ENCODE measurements at places on chromosomes 16 and 17.
A peak's percentile ranks its signal among the peaks of the same experiment; 100 is the strongest.

DNA sequence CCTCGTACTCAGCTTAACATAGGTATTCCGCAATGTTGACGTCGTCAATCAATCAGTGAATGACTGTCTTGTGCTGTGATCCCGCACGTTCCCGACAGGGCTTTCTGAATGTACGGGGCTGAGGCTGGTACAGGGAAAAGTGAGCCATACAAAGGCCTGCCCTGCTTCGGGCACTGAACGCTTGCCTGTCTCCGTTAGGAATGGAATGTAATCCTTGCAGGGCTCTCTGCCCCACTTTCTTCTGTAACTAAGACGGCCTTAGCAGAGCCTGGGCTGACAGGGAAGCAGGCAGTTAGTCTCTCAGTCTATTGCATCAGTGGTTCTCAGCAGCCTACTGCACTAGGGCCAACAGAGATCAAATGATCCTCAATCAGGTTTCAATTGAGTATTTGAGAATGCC, 16.2 kb upstream of the MYH3 start:
- no peak for DNase-seq

GRCh38 chr17:21283482-21284318, 811 bp upstream of the MAP2K3 start:
- no peak for DNase-seq

GRCh38 chr17:41813152-41813680, 412 bp downstream of the FKBP10 start:
- DNase-seq, result no peak

- DNase-seq, result peak; percentile 8
Observed at GRCh38 chr16:50136399-50136798, 16.7 kb upstream of the TENT4B start.

GRCh38 chr16:17887963-17888362, 417.2 kb upstream of the XYLT1 start:
- DNase-seq, result no peak

DNA sequence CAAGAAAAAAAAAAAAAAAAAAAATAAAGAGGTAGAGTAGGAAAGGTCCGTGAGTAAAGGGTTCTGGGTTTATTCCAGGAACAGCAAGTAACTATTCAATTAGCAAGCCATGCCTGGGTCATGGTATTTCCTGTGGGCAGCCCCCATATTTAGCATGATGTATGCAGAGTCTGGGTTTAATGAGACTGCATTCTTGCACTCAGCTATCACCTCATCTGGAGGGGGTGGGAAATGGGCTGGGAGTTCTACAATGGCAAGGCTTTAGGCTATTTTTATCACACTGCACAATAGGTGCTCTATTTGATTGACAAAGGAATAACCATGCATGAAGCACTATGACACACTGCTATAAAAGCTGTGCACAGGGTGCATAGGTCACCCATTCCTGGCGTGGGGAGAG, 104.0 kb upstream of the CCL2 start:
- DNase-seq, result no peak

- no peak for DNase-seq
Observed at GRCh38 chr17:2295575-2295974, 8.0 kb downstream of the SMG6 start.

DNA sequence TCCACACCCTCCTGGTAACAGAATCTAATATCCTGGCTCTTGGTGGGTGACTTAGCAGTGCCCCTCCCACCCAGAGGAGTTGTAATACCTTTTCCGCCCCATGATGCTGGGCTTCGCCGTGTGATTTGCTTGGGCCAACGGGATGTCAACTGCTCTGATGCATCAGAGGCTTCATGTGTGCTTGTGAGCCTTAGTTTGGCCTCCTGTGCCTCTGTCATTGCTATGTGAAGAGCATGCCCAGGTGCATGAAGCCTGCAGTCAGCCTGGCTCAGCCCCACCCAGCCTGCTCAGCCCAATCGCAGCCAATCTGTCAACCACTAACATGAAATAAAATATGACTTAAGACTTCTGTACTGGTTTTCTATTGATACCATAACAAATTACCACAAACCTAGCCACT, 201.2 kb upstream of the RPL38 start:
- DNase-seq, result no peak

DNA sequence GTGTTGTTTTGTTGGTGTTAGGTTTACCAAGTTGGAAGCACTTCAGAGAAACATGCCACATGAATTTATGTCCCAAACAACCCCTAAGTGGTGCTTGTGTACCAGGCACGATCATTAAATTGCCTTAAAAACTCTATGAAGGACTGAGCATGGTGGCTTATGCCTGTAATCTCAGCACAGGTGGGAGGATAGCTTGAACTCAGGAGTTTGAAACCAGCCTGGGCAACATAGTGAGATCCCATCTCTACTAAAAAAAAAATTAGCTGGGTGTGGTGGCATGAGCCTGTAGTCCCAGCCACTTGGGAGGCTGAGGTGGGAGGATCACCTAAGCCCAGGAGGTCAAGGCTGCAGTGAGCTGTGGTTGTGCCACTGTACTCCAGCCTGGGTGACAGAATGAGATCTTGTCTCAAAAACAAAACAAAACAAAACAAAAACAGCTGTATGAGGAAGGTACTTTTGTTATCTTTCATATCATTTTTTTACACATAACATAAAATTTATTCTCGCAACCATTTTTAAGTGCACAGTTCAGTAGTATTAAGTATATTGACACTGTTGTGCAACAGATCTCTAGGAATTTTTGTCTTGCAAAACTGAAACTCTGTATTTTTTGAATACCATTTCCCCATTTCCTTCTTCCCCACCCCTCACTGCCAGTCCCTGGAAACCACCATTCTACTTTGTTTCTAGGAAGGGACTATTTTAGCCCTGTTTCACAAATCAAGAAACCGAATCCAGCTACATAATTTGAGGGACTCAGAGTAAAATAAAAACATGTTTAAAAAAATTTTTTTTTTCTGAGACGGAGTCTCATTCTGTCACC, 14.3 kb upstream of the RBBP6 start:
- peak; percentile 18 for DNase-seq

GRCh38 chr17:320809-321385, 31.7 kb downstream of the RPH3AL start:
- no peak for DNase-seq

- no peak for DNase-seq
Observed at GRCh38 chr16:74607310-74607961, 522 bp upstream of the GLG1 start.

- peak; percentile 77 for DNase-seq
Observed at GRCh38 chr17:78019367-78019975, 61.0 kb downstream of the TNRC6C start.

- no peak for DNase-seq
Observed at GRCh38 chr17:45008216-45008615, 40.1 kb upstream of the C1QL1 start.

GRCh38 chr17:8868529-8868951, 1.1 kb upstream of the PIK3R6 start:
- DNase-seq, result peak; percentile 31

DNA sequence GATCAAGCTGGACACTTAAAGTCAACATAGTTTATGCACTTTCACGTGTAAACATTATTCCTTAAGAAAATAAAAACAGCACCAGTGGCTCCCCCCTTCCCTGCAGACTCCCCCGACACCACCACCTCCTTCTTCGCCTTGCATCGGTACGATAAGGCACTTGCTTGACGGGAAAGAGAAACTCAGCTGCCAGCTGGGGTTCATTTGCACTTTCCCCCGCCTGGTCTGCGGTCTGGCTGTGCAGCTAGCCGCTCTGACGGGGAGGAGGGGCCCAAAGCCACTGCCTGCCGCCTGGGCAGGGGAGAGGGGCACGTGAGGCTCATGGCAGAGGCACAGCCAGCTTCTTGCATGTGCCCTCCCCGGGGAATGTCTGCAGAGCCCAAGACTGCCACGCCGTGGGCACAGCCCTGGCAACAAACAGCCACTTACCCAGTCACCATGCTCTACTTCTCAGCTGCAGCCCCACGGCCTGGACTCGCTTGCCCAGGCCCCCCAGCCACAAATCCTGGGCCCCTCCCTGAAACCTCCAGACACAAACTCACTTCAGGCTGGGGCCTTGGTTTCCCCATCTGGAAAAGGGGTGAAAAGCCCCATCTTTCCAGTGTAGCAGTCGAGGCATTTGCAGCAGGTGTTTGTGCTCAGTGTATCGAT, 16.5 kb upstream of the PRM1 start:
- peak; percentile 98 for DNase-seq

DNA sequence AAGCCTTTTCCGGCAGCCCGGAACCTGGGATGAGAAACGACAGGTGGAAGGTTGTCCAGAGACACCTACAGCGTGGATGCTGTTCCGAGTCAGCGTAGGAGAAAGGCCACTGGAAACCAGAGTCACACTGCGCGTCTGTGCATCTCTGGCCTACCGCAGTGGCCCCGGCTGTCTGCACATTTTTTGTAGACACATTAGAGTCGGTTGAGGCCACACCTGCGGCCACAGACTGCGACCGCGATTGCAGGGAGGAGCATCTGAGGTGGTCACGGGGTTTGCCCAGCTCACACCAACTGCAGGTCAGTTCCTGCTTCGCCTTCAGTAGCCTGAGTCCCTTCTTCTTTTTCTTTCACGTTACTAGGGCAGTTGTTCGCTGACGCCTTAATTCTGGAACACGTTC, 52.4 kb downstream of the WDR45B start:
- DNase-seq, result no peak

DNA sequence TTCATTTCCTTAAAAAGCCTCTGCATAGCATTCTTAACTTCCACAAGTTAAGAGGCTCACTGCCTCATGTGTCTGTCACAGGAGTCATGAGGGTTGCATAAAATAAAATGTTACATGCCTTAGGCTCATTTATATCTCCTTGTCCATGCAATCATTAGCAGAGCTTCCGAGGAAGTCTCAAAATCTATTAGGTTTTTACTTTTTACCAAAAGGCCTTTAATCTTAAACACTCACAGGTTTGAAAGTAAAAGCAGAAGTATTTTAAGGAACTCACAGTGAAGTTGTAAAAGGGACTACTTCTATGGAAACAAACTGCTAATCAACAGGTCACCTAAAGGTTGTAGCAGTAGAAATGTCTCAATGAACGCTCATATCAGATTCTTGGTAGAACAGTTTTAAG, 5.2 kb upstream of the ATP6V0A1 start:
- peak; percentile 78 for DNase-seq

DNA sequence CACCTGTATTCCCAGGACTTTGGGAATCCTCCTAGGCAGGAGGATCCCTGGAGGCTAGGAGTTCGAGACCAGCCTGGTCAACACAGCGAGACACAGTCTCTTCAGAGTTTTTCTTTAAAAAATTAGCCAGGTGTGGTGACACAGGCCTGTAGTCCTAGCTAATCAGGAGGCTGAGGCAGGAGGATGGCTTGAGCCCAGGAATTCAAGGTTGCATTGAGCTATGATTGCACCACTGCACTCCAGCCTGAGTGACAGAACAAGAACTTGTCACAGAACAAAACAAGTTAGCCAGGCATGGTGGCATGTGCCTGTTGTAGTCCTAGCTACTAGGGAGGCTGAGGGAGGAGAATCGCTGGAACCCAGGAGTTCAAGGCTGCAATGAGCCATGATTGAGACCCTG, 24.8 kb downstream of the ANKRD40 start:
- no peak for DNase-seq

DNA sequence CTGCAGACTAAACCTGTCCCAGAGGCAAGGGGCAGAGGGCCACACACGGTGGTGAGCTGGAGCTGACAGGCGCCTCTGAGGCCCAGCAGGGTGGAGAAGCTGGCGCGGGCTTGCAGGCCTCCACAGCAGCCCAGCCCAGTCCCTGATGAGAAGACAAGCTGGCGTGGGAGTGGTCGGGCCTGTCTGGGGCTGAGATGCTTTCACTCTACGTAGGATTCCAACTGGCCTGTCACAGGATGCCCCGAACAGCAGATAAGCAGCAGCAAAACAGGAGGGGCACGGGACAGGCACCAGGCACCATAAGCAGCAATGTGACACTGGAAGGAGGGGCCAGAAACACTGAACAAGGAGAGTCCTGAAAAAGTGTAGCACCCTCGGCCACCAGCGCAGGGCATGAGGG, 40.1 kb downstream of the PEMT start:
- peak; percentile 80 for DNase-seq

- DNase-seq, result no peak
Observed at GRCh38 chr17:30395398-30396022, 16.8 kb downstream of the CPD start.

DNA sequence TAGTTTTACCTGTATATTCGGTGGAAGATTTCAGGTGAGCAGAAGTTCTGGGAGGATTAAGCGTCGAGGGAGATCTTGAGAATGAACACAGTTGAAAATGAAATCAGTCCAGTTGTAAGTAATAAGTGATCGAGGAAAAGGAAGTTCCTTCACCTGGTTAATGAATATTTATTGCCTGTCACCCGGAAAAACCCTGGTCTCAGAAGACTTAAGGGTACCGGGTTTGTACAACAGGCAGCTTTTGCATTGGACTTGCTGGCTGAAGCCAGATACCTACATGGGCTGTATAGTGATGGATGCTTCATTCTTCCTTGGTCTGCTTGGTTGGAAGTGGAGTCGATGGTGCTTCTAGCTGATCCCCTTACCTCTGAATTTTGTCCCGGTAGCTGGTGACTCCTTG, 72.7 kb downstream of the PRKCA start:
- DNase-seq, result no peak

DNA sequence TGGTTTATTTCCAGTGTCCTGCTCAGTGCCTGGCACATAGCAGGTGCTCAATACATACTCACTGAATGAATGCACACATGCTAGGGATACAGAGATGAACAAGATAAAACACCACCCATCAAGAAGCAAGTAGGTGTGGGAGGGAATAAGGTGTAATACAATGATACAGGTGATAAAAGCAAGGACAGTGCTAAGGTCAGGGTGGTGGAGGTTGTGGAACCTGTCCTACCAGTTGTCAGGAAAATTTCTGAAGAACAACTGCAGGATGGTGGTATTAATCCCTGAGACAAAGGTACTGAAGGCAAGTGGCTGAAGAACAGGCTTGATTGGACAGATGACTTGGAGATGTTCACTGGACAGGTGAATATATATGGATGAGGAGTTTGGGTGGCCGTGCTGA, 1.8 kb downstream of the KNOP1 start:
- no peak for DNase-seq

DNA sequence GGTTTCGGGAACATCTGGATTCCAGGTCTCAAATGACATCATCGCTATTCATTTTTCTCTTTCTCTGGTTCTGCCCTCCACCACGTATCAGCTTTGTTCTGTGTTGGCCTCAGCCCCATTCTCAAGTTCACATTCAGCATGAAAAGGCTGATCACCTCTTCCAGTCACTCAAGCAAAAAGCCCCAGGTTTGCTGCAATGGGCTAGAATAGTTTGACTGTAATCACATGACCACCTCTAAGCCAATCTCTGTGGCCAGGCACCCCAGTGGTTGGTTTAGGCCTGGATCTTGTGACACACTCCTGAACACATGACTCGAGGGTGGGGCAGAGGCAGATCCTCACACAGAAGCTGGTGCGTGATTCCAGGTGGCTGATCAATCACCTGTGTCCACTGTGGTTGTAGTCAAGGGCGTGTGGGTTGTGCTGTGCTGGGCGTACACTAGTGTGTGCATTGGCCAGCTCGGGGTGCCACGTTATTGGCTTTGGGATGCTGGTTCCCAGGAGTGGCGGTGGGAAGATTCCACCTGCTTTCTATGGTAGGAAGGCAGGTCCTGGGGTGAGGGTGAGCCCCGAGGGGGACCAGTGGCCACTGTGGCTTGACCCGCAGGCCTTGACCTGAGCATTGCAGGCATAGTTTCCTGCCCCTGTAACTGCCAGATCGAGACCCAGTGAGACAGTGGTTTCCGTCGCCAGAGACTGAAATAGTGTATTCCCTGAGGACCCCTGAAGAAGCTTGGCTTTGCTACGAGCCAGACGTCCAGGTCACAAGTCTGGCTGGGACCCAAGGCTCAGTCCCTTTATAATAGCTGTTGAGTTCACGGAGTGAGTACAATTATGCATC, 12.0 kb downstream of the EEF2K start:
- DNase-seq, result peak; percentile 74

GRCh38 chr17:74336307-74336706, 10.3 kb downstream of the KIF19 start:
- DNase-seq, result no peak

- peak; percentile 64 for DNase-seq
Observed at GRCh38 chr16:4661661-4662060, 31.7 kb upstream of the NUDT16L1 start.
